Stimulated activated CD4-positive, alpha-beta T cell treated with anti-CD3 and anti-CD28 coated beads, Interleukin-1b, Interleukin-23, amount 100 ng/mL, for 48 hours (primary cell): ENCODE measurements at places on chromosomes 2 and 18.

DNA sequence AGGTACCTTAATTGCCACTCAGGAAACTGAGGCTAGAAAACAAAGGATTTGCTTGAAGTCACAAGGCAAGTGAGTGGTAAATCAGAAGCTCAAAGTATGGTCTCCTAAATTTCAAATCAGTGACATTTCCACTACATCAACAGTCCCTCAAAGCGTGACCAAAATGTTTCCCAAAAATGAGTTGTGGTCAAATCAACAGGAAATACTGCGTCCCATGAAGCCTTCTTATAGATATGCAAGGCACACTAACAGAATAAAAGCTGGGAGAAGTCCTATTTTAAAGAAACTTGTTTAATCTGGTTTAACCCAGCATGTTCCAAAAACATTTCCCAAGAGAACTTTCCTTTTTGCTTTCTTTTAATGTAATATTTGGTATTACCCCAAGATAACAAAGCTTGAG, 249.4 kb downstream of the EXOC6B start:
- no peak for DNase-seq

- no peak for DNase-seq
Measured at GRCh38 chr2:186064507-186064906, 325.9 kb downstream of the FSIP2 start.

DNA sequence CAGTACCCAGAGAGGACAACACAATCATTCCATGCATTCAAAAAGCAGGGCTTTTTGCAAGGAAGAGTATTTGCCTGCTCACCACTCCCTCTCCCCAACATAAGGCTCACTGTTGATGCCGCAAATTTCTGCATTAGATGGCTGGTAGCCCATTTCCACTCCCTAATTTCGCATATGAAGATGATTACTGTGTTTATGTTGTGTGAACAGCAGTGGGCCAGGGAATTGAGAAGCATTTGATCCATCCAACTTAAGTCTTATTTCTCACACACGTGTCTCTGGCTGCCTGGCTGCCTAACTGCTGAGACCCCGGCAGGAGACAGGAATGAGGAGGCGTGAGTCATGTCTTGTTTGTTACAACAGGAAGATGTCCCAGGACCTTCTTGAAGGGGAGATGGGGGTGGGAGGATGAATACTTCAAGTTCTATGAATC, 294.1 kb downstream of the ALK start:
- DNase-seq, result no peak

- no peak for DNase-seq
Measured at GRCh38 chr18:3598581-3598980, 148.6 kb downstream of the TGIF1 start.

GRCh38 chr18:79510046-79510685, 114.4 kb downstream of the NFATC1 start:
- DNase-seq, result no peak

GRCh38 chr2:46146866-46147502, 150.2 kb upstream of the EPAS1 start:
- no peak for DNase-seq

- no peak for DNase-seq
Measured at GRCh38 chr2:75524276-75524911, 36.3 kb downstream of the EVA1A start.

GRCh38 chr2:55556809-55557208, 37.3 kb downstream of the CFAP36 start:
- DNase-seq, result no peak

DNA sequence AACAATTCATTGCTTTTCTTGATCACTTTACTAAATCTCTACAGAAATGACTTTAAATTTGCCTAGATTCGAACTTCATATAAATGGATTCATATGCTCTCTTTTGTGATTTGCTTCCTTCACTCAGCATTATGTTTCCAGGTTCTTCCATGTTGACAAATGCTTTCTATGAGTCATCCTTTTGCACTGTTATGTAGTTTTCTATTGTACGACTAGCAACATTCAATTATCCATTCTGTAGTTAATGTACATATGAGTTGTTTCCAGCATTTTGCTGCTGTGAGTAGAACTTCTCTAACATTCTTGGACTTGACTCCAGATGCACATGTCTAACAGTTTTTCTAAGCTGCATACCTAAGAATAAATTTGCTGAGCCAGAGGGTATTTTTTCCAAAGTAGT, 66.5 kb upstream of the NEUROD1 start:
- no peak for DNase-seq

DNA sequence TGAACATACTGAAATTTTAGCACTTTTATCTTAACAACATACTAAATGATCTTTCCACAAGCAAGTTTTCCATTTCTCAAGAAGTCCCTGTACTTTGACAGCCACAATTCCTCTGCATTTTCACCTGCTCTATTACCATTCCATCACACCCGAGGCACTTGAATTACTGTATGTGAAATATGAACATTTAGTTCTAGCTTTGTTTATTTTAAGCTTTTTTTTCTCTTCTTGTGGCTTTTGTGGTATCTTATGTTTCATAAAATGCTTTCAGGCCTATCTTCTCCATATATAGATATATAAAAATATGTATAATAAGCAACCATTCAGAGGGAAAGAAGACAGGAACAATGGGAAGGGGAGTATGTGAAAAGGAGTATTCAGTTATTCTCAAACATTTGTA, 693.9 kb downstream of the SATB2 start:
- DNase-seq, result no peak

- no peak for DNase-seq
Measured at GRCh38 chr2:218319813-218320365, 27.6 kb upstream of the TMBIM1 start.

DNA sequence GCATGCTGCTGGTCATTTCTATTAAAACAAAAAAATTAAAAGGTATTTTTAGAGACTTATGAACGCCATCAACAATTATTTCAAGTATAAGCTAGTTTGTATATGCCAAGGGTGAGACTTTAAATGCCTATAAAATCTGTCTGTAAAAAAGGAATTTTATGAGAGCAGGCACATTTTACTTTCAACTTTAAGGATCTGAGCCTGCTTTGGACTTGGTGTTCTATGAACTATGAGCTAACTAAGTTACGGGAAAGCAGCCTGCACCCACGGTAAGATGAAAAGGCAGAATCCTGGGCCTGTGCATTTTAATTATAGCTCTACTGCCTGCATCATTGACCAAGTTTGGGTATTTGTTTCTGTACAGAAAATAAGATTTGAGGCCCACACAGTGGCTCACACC, 95.4 kb downstream of the PLEKHM3 start:
- DNase-seq, result no peak

- DNase-seq, result no peak
Measured at GRCh38 chr2:29079887-29080286, 5.6 kb upstream of the PCARE start.

DNA sequence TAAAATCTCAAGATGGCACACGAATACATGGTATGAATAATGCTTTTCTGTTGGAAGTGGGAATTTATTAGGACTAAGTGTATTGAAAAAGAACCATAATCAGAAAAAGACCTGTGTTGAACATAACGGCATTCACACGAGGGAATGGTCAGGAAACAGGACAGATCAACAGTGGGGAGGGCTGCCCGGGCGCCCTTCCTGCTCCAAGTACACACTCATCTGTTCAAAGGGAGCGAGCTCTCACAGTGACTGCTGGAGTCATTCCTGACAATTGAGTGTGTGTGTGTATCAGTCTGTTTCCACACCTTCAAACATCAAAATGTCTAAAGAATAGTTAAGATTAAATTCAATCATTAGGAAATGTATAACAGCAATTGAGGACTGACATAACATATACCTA, 167.2 kb downstream of the HDAC4 start:
- DNase-seq, result no peak

GRCh38 chr2:62817995-62818713, 112.6 kb downstream of the EHBP1 start:
- no peak for DNase-seq

GRCh38 chr2:131567891-131568290, 40.2 kb downstream of the CCDC74A start:
- no peak for DNase-seq

DNA sequence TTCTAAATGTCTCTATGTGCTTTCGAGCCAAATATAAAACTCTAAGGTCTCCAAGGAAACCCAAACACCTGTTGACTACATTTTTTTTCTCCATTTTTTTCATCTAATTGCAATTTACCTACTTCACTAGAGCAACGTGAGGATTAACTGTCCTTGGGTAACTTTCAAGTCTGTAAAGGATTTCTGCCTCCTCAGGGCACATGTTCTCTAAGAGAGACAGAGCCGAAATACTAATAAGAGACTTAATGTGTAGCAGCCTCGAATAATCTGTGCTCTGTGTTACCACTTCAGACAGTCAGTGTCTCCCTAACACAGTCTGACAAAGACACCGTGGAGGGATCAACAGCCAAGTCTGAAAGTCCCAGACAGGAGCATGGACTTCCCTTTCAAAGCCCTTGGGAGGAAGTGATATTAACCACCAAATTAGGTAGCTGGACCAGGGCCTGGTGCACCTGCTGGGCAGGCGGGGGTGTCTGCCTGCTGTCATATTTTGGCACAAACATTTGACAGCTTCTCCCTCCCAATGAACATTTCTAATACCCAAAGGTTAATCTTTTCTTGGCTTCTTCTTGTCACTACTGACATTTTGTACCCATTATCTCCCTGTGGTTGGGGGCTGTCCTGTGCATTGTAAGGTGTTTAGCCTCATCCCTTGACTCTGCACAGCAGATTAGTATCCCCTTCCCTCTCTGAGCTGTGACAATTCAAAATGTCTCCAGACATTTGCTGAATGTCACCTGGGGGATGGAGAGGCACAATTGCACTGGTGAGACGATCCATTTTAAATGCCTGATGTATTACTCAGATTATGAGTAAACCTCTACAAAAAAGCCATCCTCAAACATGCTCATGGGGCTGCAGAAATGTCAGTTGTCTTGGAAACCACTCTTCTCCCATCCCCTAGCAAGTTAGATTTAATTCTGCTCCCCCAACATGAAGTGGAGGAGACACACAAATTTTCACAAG, 45.7 kb upstream of the LYPD1 start:
- no peak for DNase-seq

GRCh38 chr2:176139661-176140512, 10.4 kb downstream of the HOXD8 start:
- no peak for DNase-seq

DNA sequence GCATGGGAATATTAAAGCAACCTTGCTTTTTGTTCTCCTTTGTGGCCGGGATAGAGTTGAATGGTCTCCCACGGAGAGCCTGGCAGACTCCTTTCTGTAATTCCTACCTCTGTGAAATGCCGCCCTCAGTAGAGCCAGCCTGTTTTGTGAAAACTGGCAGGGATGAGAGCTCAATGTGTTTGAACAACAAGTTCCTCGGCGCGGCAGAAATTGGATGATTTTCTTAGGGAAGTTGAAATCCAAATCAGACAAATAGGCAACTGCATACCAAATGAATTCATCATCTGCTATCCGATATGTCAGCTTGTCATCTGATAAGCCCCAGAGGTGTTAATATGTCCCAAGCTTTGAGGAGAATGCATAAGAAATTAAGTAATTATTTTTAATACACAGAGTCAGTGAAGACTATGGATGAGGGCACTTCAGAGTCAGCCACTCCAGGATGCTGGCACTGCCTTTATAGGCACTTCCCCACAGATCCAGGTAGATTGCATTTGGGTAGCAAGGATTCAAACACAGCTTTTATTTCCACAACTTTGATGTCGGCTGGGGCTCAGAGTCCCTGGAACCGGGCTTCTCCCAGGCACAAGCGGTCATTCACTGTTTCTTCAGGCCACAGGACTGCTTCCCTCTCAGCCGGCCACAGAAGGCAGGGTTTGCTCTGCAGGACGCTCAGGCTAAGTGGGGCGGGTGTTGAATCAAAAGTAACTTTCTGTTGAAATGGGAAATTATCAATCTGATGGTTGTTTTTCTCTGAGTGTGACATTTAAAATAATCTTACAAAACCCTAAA, 82.8 kb upstream of the REV1 start:
- no peak for DNase-seq

DNA sequence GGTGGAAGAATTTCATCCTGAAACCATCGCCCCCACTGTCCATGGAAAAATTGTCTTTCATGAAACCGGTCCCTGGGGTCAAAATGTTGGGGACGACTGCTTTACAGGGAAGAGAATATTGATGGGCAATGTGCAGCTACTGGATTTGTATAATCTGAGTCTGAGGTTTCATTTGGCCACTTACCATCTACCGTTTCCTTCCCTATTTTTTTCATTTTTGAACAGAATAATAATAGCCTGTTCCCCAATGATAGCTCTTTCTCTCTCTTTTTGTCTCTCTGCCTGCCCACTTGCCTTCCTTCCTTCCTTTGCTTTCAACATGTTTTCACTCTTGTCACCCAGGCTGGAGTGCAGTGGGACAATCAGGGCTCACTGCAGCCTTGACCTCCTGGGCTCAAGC, 78.3 kb upstream of the TLK1 start:
- DNase-seq, result no peak

- DNase-seq, result no peak
Measured at GRCh38 chr2:237962432-237963084, 4.3 kb upstream of the UBE2F start.

DNA sequence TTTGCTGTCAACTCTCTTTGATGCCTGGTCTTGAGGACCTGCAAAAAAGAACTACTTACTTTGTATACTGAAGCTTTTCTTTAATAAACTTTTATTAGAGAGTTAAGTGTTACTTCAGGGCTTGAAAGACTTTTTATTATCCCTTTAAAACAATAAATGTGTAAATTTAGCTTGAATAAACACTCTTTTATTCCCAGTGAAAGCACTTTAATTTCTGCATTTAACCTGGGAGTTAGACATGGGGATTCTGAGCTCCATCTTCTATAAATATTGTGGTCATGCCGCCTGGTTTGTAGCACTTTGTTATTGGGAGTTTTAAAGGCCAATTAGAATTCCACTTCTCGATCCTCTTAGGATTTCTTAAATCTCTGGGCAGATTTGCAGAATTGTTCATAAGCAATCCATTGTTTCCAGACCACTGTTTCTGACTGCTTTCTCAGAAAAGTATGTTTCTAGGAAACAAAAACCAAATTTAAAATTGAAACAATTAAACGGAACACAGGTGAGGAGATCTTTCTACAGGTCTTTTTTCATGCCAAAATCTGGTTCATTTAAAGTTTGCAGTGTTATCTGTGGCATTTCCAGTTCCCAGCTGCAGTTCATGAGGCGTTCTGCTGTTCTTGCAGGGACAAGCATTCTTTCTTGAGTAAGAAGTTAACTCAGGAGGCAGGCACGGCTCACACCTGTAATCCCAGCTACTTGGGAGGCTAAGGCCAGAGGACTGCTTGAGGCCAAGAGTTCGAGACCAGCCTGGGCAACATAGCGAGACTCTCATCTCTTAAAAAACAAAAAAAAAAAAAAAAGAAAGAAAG, 18.1 kb upstream of the E2F6 start:
- DNase-seq, result no peak

DNA sequence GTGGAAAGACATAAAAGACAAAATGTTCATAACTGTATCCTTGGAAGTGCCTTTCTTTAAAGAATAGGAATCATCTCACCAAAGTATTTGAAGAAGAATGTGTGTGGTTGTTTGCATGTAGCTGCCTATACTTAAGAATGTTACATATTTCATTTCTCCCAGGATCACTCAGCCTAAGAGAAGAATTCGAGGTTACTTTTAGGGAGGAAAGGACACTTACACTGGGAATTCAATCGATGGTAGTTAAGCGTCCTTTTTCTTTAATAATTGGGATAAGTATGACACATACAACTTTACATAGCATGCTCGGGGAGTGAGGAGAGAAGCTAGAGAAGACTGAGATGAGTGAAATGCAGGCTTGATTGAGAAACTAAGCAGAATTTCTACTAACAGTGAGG, 22.0 kb upstream of the CYP1B1 start:
- DNase-seq, result no peak

- no peak for DNase-seq
Measured at GRCh38 chr2:27186613-27187345, 25.1 kb upstream of the ATRAID start.
